ENCODE measurements at places on chromosomes 5 and 9.

DNA sequence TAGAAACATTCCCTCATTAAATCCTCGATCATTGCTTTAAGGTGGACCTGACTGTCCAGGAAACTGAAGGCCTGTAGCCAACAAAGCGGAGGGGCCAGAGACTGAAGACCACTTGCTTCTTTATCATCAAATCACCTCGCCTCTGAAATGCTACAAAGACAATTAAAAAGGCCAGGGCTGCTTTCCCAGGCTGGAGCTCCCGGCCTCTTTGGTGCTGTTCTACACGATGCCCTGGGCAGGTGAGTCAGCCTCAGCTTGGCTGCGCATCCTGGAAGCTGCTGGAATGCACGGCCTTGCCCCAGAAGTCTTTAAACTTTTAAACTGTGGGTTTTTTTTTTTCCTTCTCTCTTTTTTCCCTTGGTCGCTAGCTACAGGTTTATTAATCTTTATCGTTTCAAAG is 46.5 kb downstream of the SH3PXD2B start:
- DNase-seq, result no peak

- DNase-seq, result no peak
Observed at GRCh38 chr5:35618781-35619180, 1.1 kb downstream of the SPEF2 start.

DNA sequence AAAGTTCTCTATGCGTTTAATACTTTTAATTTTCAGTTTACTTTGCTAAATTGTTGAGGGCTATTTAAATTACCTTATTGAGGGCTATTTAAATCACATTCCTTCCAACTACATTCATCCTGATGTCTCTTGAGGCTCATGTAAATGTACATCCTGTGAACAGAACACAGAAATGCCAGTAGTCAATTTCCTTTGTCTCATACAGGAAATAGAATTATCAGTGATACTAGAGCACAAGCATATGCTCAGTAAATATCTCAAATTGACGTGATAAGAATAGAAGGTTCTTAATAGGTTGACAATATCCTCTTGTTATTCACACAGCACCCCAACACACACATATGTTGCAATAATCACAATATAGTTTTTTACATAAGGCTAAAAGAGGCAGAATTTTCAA is 449.0 kb downstream of the CYLC2 start:
- DNase-seq, result no peak

DNA sequence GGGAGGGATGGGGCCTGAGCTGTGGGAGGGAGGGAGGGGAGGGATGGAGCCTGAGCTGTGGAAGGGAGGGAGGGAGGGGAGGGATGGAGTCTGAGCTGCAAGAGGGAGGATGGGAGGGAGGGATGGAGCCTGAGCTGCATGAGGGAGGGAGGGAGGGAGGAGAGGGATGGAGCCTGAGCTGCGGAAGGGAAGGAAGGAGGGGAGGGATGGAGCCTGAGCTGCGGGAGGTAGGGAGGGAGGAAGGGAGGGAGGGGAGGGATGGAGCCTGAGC is 124.0 kb upstream of the ERCC6L2 start:
- DNase-seq, result no peak

DNA sequence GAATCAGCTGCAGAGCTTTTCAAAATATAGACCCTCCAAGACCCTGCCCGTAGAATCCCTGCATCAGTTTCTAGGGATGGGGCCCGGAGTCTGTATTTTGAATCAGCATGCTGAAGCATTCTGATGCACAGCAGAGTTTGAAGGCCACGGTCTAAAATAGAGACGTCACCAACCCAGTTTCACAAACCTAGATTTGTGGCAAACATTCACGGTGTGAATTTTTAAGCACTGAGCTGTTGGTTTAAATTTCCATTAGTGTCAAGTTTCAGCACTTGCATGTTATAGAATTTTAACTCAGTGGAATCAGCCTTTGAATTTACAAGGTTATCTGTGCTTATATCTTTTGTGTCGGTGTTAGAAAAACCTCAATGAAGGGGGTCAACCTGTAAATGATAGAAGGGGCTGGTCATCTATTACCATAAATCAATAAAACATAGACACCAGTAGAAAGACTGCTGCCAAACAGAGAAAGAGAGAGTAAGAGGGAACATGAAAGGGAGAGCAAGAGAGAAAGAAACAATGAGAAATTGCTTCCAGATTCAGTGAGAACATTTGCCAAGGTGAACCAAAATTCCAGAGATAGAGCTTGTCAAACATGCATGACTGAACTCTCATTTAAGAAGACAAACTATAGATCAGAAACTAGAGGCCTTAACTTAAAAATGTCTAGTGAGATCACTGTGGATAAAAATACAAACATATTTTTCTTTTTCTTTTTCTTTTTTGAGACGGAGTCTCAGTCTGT is 414.9 kb downstream of the ZSWIM6 start:
- no peak for DNase-seq

DNA sequence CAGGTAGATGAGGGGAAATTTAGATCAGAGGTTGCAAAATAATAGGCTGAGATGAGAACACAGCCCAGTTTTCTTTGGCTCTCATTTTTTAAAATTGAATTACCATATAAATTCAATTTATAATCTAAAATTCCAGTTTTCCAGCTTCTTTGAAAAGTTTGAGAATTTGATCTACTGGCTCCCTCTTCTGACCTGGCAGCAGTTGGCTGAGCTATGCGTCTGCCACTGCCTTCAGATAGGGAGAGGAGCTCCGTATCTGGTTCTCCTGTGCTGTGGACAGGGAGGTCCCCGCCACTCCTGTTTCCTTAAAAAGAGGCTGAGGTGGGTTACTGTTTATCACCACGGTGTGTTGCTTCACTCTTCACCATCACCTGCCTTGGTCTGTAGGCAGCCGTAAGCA is 103.7 kb downstream of the ARHGAP26 start:
- no peak for DNase-seq

- DNase-seq, result no peak
Observed at GRCh38 chr9:110810262-110810976, 141.8 kb downstream of the MUSK start.

GRCh38 chr9:90020276-90020871 is 415.6 kb downstream of the GADD45G start:
- no peak for DNase-seq

DNA sequence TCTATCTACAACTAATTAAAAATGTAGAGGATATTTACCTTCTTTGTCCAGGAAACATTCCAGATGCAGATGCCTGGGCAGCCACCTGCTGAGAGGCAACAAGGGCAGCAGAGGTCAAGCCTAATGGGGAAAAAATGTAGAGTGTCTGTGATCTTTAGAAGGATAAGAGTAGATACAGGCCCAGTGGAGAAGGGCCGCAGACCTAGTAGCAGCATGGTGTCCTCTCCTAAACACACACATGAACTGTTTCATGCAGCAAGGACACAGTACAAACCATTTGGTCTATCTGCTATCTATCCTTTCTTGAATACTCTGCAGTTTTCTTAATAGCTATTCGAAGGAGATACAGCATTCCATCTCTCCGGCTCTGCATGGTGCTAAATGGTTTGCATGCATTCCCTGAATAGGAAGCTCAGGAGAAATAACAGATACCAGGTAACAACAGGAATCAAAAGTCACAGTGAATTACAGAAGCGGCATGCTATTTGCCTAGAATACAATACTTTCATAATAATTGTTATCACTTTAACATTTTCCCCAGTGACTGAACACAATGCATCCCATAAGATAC is 107.3 kb downstream of the ZNF608 start:
- DNase-seq, result no peak

DNA sequence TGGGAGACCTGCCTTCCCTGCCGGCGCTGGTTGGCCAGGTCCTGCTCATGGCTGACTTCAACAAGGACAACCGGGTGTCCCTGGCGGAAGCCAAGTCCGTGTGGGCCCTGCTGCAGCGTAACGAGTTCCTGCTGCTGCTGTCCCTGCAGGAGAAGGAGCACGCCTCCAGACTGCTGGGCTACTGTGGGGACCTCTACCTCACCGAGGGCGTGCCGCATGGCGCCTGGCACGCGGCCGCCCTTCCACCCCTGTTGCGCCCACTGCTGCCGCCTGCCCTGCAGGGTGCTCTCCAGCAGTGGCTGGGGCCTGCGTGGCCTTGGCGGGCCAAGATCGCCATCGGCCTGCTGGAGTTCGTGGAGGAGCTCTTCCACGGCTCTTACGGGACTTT is 10.6 kb downstream of the DIPK1B start:
- no peak for DNase-seq

- DNase-seq, result no peak
Observed at GRCh38 chr9:132488626-132489025, 78.6 kb downstream of the CFAP77 start.

- no peak for DNase-seq
Observed at GRCh38 chr9:27382308-27382707, 85.4 kb upstream of the EQTN start.

DNA sequence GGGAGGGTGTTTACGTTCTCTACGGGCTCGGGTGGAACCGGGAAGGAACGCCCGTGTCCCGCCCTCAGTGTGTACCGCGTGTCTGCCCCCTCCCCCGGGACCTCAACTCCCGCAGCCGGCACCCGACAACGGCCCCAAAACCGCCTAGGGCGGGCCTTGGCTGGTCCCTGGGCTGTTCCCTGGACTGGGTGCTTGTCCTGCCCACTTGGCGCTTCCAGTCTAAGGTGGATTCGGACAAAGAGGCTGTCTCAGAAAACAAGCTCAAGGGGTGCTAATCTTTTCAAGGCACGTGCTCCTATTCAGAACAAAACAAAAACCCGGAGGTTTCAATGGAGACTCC is 379 bp upstream of the CLK4 start:
- no peak for DNase-seq

DNA sequence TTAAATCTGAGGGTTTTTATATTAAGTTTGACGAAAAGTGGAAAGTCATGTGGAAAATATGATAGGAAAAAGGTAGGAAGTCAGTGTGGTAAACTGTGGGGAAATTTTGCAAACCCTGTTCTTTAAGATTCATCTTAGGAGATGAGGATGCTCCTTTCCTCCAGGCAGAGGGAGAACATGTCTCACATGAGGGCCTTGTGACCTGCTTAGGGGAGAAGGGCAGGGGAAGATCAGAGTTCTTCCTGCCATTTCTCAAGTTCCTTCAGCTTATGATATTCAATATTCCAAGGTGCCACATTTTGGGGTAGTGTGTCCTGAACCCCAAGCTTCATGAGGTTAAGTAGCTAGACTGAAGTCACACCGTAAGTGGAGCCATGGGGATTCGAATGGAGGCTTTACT is 53.7 kb downstream of the MAPKAP1 start:
- no peak for DNase-seq

GRCh38 chr5:124274949-124275348 is 471.5 kb downstream of the ZNF608 start:
- DNase-seq, result no peak
